ENCODE measurements at places on chromosomes 11 and 22.

DNA sequence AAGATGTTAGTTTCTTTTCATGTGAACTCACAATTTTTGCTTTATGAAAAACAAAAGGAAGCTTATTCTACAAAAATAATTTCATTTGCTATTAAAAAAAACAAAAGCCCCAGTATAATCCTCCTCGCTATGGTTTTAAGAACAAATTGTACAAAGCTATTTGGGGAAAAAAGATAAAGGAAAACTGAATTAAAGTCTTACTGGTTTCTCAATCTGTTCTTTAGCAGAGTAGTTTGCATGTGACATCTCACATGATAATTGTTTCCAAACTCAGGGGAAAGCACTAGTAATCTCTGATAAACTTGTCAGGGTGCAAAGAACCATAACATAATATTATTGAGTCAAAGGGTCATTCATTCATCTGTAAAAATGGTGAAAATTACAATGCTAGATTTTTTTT lies 2.9 kb upstream of the DDI1 start:
- no peaks in the 10 kb centered on the region for H3K27me3 ChIP-seq
- no peak for DNase-seq
- H3K27ac ChIP-seq, result no peak overlapping the region
- no peaks in the 10 kb centered on the region for H3K4me1 ChIP-seq
- no peak overlapping the region for H3K4me3 ChIP-seq
- H3K36me3 ChIP-seq, result no peaks in the 10 kb centered on the region

GRCh38 chr11:62919898-62920640 lies 1.1 kb downstream of the CHRM1 start:
- no peak for DNase-seq
- peaks cover 9% of the 10 kb centered on the region for H3K4me1 ChIP-seq
- H3K27me3 ChIP-seq, result peaks cover 82% of the 10 kb centered on the region
- H3K4me3 ChIP-seq, result no peak overlapping the region
- no peaks in the 10 kb centered on the region for H3K36me3 ChIP-seq
- no peak overlapping the region for H3K27ac ChIP-seq

DNA sequence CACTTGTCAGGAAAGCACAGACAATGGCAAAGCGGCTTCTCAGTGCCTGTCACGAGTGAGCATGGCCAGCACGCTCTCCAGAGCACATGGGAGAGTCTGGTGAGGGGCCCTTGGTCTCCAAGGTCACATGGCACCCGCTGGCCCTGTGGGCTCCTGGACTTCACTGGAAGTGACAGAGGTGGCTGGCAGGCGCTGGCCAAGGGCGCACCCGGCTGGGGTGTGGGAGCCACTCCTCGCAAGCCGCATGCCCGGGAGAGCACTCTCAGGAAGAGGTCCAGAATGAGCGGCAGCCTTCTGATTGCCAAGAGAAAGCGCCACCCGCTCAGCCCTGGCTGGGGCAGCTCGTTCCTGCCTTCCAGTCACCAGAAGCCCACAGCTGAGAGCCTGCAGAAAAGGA lies 17.1 kb upstream of the MOB2 start:
- no peaks in the 10 kb centered on the region for H3K36me3 ChIP-seq
- H3K27me3 ChIP-seq, result no peaks in the 10 kb centered on the region
- H3K4me3 ChIP-seq, result no peak overlapping the region
- H3K4me1 ChIP-seq, result peaks cover 22% of the 10 kb centered on the region

- DNase-seq, result peak; percentile 80
- H3K27me3 ChIP-seq, result peaks cover 4% of the 10 kb centered on the region
- H3K4me1 ChIP-seq, result peaks cover 19% of the 10 kb centered on the region
Measured at GRCh38 chr11:2533587-2534133, 88.9 kb downstream of the KCNQ1 start.

DNA sequence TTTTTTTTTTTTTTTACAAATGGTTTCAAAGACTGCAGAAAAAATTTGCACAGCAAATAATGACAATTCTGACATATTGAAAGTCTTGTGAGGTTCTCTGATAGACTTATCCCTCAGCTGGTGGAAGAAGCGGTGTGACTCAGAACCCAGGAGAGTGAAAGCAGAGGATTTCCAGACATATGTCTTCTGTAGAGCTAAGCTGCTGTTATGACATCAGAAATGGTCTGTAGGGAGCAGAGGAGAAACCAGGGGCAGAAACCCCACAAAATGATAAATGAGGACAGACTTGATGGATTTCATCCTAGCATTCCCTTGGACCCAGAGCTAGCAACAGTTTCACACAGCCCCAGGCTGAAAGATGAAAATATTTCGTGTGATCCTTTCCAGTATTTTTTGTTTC lies 582.6 kb downstream of the METTL15 start:
- DNase-seq, result no peak
- H3K4me3 ChIP-seq, result no peak overlapping the region
- no peak overlapping the region for H3K27ac ChIP-seq
- no peaks in the 10 kb centered on the region for H3K27me3 ChIP-seq
- H3K36me3 ChIP-seq, result no peaks in the 10 kb centered on the region

- no peak overlapping the region for H3K27ac ChIP-seq
- no peaks in the 10 kb centered on the region for H3K36me3 ChIP-seq
- DNase-seq, result no peak
- peaks cover 11% of the 10 kb centered on the region for H3K4me1 ChIP-seq
- peaks cover 9% of the 10 kb centered on the region for H3K27me3 ChIP-seq
Measured at GRCh38 chr11:16923987-16924386, 90.2 kb downstream of the PLEKHA7 start.

DNA sequence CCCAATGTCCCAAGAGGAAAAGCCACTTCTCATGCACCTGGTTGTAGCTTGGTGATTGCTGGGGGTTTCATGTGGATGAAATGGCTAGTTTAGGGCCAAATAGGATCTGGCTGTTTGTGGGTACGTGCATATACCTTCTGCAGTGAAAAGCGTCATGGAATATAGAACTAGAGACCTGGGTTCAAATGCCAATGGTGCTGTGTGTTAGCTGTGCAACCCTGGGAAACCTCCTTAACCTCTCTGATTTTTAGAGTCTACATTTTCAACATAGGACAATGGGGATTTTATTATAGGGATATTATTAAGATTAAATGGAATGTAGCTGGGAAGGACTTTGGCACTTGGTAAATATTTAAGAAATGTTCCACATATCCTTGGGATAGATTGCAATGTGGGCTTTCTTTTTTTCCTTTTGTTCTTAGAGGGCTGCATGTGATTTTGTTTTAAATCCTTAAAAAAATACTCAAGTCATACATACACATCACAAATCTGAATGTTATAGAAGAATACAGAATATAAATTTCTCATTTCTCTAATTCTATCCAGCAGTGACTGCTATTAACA lies 112.6 kb upstream of the E2F8 start:
- H3K27ac ChIP-seq, result no peak overlapping the region
- H3K4me1 ChIP-seq, result peaks cover 27% of the 10 kb centered on the region
- DNase-seq, result no peak

GRCh38 chr11:117255966-117256365 lies 23.5 kb downstream of the RNF214 start:
- H3K4me3 ChIP-seq, result no peak overlapping the region
- no peak overlapping the region for H3K27ac ChIP-seq
- no peaks in the 10 kb centered on the region for H3K27me3 ChIP-seq

- DNase-seq, result no peak
- H3K4me3 ChIP-seq, result no peak overlapping the region
- no peak overlapping the region for H3K27ac ChIP-seq
Measured at GRCh38 chr11:27116684-27117083, 76.1 kb downstream of the BBOX1 start.

- H3K27ac ChIP-seq, result no peak overlapping the region
- DNase-seq, result no peak
- H3K4me3 ChIP-seq, result no peak overlapping the region
- peaks cover 22% of the 10 kb centered on the region for H3K36me3 ChIP-seq
- no peaks in the 10 kb centered on the region for H3K27me3 ChIP-seq
Measured at GRCh38 chr11:65275906-65276305, 14.1 kb downstream of the POLA2 start.

DNA sequence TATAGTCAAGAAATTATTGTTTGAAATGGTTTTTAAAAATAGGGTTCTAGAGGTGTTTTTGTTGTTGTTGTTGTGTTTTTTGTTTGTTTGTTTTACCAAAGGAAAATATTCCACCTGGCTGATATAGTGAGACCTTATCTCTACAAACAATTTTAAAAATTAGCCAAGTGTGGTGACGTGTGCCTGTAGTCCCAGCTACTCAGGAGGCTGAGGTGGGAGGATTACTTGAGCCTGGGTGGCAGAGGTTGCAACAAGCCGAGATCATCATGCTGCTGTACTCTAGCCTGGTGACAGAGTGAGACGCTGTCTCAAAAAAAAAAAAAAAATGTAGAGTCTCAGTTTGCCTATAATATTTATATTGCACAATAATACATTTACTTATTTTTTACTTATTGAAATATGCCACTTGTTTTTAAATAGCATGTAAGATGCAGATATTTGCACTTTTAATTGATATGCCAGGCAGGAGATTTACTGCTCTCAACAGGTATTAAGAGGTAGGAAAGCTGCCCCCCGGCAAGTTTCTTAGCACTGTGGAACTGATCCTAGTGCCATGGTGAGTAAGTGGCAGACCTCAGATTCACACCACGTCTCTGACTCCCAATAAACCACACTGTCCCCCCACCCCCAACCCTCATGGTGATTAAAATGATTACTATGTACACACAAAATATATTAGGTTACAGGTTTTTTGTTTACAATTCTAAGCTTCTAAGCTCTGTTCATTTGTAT lies 157.4 kb downstream of the TEAD1 start:
- peaks cover 24% of the 10 kb centered on the region for H3K4me1 ChIP-seq
- H3K27me3 ChIP-seq, result no peaks in the 10 kb centered on the region
- no peak for DNase-seq

DNA sequence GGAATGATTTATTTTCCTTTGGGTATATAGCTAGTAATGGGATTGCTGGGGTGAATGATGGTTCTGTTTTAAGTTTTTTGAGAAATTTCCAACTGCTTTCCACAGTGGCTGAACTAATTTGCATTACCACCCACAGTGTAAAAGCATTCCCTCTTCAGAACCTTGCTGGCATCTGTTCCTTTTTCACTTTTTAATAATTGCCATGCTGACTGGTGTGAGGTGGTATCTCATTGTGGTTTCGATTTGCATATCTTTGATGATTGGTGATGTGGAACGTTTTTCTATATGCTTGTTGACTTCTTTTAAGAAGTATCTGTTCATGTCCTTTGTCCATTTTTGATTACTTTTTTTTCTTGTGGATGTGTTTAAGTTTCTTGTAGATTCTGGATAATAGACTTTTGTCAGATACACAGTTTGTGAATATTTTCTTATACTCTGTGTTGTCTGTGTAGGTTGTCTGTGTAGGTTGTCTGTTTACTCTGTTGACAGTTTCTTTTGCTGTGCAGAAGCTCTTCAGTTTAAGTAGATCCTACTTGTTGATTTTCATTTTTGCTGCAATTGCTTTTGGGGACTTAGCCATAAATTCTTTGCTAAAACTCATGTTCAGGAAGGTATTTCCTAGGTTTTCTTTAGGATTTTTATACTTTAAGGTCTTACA lies 291.8 kb upstream of the DDI1 start:
- no peak overlapping the region for H3K4me3 ChIP-seq
- no peaks in the 10 kb centered on the region for H3K27me3 ChIP-seq
- no peaks in the 10 kb centered on the region for H3K4me1 ChIP-seq
- no peak overlapping the region for H3K27ac ChIP-seq
- no peak for DNase-seq

GRCh38 chr11:25838918-25839625 lies 492.9 kb upstream of the ANO3 start:
- H3K27me3 ChIP-seq, result no peaks in the 10 kb centered on the region
- H3K4me1 ChIP-seq, result no peaks in the 10 kb centered on the region
- H3K27ac ChIP-seq, result no peak overlapping the region
- H3K4me3 ChIP-seq, result no peak overlapping the region
- no peak for DNase-seq

DNA sequence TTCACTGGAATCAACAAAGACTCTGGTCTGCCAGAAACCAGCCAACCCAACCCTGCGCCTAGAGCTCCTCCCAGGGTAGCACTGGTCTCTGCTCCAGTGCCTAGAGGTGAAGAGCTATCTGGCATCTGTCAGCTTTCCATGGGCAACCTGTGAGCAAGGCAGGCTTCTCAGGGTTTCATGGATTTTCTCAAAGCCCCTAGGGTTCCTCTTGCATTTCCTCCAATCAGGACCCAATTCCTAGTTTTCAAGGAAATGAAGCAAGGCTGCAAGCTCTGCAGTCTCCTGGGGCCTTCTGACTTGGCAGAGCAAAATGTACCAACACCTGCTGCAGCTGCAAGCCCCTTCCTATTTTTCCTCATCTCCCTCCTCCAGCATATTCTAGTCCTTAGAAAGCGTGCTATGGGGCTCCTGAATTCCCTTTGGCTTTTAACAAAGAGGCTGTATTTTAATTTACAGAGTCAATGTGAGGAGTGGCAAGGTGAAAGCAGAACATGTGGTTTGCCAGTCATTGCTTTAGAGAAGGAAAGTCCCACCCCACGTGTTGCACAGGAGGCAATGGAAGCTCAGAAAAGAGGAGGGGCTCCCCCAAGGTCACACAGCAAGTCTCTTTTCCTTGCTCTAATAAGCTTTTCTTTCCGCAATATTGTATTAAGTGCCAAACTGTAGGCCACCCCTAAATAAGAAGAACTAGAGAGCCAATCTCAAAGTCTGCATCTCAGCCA lies 33.0 kb upstream of the RIC3 start:
- DNase-seq, result no peak
- no peaks in the 10 kb centered on the region for H3K36me3 ChIP-seq
- H3K27ac ChIP-seq, result no peak overlapping the region
- peaks cover 5% of the 10 kb centered on the region for H3K4me1 ChIP-seq
- no peaks in the 10 kb centered on the region for H3K27me3 ChIP-seq

DNA sequence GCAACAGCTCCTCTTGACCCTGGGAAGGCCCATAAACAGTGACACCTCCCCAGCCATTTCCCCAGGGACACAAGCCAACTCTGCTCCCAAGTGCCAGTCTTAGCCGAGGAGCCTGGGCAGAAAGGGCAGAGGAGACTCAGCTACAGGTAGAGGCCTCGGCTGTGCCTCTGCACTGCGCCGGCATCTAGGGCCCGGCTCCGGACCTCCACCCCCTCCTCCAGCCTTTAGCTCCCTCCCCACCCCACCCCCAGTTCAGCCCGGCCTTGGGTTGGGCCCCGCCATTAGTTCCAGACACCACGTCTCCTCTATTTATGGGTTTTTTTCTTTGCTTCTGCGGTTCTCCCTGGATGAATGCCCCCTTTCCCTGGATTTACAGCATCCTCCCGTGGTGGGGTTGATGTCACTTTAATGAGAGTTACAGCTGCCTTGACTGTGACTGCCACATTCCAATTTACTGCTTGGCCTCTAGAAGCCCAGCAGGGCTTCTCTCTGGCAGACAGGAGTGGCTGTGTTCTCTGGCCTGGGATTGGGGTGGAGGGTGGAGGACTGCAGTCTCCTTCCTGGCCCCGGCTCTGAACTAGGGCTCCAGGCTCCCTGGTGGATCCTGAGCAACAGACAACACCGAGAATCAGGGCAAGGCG lies 13.5 kb upstream of the OAF start:
- H3K4me3 ChIP-seq, result no peak overlapping the region
- no peaks in the 10 kb centered on the region for H3K36me3 ChIP-seq
- peaks cover 15% of the 10 kb centered on the region for H3K4me1 ChIP-seq

DNA sequence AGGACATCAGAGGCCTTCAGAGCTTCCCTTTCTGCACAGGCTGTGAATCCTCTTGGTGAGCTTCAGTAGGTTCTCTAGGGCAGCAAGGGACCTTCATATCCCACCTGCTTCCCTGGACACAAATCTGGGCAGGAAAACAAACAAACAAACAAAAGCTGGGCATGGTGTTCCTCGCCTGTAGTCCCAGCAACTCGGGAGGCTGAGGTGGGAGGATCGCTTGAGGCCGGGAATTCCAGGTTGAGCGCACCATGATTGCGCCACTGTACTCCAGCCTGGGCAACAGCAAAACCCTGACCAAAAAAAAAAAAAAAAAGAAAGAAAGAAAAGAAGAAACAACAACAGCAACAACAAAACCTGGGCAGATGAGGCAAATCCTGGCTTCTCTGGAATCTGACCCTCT lies 92.9 kb downstream of the CEP164 start:
- no peak overlapping the region for H3K4me3 ChIP-seq
- no peak for DNase-seq
- H3K36me3 ChIP-seq, result no peaks in the 10 kb centered on the region
- H3K4me1 ChIP-seq, result no peaks in the 10 kb centered on the region
- peaks cover 34% of the 10 kb centered on the region for H3K27me3 ChIP-seq
- H3K27ac ChIP-seq, result no peak overlapping the region

All from neuronal stem cell (in vitro differentiated cells).